ENCODE measurements at places on chromosomes 6 and 20. TPM values are rescaled to one million over a fixed set of nuclear protein-coding genes. Genes with fewer than 3 reads are reported as not detected.

Gene LST1
- not detected for total RNA-seq

Gene BTBD9
- 16.4 TPM for total RNA-seq

Gene RFX6
- total RNA-seq = not detected

DNA sequence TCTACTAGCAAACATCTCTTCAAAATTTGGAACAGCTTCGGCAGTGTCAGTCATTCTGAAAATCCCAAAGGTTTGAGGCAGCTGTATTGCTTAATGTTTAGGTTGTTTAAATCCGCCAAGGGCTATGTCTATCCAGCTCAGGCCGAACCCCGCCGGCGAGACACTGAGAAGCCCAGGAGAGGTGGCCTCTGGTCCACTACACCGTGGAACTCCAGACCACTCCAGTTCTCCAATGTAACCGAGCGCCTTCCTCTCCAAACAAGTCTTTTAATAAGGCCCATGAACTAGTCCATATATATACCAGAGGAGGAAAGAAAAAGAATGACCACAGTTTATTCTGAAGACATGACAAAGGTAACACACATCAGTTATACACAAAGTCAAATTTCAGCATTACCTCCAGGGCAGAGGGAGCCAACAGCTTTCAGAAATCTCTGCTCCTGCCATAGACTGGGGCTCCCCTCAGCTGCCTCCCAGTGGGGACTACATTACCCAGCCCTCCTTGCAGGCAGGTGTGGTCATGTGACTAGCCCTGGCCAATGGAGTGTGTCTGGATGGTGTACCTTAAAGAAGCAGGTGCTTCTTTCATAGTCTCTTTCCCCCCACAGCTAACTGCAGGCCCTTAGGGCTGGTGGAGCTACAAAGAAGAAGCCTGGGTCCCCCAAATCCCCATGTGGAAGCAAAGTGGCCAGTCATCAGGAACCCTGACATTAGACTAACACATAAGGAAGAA, at the start of gene RAMACL:
Gene RAMACL, minus strand, starts transcription at position 255 of the 733 bp plus-strand sequence. Its CDS starts 201 bp downstream, at position 54.
- H3K4me1 ChIP-seq = peaks cover 14% of the 10 kb centered on the region
- H3K36me3 ChIP-seq = no peaks in the 10 kb centered on the region
- no peak within 1 kb of the TSS for H3K27ac ChIP-seq
- H3K4me3 ChIP-seq = no peak within 1 kb of the TSS
- peak; percentile 61 for DNase-seq

Gene POM121L2
- not detected for total RNA-seq

DNA sequence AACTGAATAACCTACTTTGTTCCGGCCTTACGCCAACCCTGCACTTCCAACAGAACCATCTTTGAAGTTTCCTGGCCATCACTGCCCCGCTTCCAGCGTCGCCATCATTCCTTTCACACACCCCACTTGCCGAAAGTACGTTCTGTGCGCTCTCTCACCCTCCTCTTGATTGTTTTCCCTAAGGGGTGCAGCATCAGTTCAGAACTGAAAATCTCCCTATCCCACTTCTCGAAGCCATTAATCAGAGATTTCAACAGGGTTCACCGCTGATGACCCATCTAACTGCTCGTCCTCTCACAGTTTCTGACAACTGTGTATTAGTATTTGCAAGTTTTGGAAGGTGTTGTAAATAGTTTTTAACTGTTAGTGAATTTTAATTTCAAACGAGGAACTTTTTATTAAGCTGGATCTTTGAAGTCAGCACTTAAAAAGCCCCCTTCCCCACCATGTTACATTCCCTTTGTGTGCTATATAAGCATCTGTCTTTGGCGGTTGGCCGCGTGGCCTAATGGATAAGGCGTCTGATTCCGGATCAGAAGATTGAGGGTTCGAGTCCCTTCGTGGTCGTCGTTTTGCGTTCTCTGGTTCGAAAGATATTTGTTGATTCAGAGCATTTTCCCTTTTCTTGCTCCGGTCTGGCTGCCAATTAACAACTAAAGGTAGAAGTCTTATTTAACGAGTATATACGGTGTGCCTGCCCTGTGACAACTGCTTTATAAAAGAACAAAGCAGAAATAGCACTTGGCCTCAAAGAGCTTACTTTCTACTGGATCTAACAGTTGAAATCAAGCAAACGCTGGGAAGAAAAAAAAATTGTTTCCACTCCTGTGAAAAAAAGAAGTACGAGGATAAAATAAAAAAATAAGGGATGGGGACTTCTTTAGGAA, 42.6 kb downstream of the TRIM27 start:
- DNase-seq = peak; percentile 78
- H3K4me1 ChIP-seq = no peaks in the 10 kb centered on the region
- peak overlapping the region; percentile 72 for H3K4me3 ChIP-seq
- no peak overlapping the region for H3K27ac ChIP-seq
- no peaks in the 10 kb centered on the region for H3K36me3 ChIP-seq

Gene TRIM10
- not detected for total RNA-seq

Gene EPM2A
- 7.1 TPM for total RNA-seq

DNA sequence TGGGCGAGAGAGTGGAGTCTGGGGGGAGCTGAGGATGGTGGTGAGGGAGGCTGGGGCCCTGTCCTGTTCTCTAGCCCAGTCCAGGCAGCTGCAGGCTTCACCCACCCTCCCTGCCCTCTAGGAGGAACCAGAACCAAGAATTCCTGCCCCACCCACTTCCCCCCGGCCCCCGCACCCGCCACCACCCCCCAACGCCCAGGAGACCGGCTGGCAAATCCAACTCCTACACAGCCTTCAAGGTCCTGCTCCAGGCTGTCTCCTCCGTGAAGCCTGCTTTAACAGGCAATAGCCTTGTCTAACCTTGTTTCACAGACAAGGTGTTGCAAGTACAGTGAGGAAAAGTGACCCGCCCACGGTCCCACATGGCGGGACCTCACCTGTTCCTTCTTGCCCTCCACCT, 2.4 kb downstream of the SPDEF start:
- H3K4me1 ChIP-seq = peaks cover 5% of the 10 kb centered on the region
- no peak for DNase-seq
- H3K27ac ChIP-seq = no peak overlapping the region
- no peak overlapping the region for H3K4me3 ChIP-seq
- no peaks in the 10 kb centered on the region for H3K27me3 ChIP-seq

DNA sequence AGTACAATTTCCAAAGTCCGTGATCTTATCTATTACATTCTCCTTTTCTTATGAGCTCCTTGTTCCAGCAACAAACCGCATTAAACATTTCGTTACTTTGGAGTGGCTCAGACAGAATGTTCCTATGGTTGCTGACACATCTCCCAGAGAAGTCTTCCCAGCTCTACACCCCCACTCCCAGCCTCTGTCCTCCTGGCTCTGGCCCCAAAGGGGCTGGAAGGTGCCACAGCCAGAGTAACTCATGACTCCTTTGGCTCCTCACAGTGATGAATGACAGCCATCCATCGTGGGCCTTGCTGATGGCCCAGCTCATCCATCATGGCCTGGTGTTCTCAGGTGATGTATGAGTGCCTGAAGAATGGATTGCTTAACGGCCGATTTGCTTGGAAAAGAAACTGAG, 203.0 kb downstream of the DHX35 start:
- no peak overlapping the region for H3K27ac ChIP-seq
- H3K36me3 ChIP-seq = no peaks in the 10 kb centered on the region
- H3K4me3 ChIP-seq = no peak overlapping the region

GRCh38 chr6:123655521-123656306, 19.0 kb upstream of the TRDN start:
- no peak overlapping the region for H3K4me3 ChIP-seq
- no peak overlapping the region for H3K27ac ChIP-seq
- no peak for DNase-seq
- no peaks in the 10 kb centered on the region for H3K4me1 ChIP-seq
- H3K27me3 ChIP-seq = no peaks in the 10 kb centered on the region

GRCh38 chr20:51386586-51386985, 155.9 kb downstream of the NFATC2 start:
- H3K36me3 ChIP-seq = no peaks in the 10 kb centered on the region
- peaks cover 8% of the 10 kb centered on the region for H3K4me1 ChIP-seq
- no peak overlapping the region for H3K27ac ChIP-seq
- H3K4me3 ChIP-seq = no peak overlapping the region
- no peaks in the 10 kb centered on the region for H3K27me3 ChIP-seq

Gene SYNE1
- total RNA-seq = 6.0 TPM

Gene RAB44
- total RNA-seq = 0.03 TPM

GRCh38 chr6:12716298-12716916, at the start of gene PHACTR1:
TSS of gene PHACTR1 (plus strand) at chr6:12716767.
- H3K27ac ChIP-seq = no peak within 1 kb of the TSS
- no peak for DNase-seq
- peaks cover 8% of the 10 kb centered on the region for H3K4me1 ChIP-seq
- H3K36me3 ChIP-seq = no peaks in the 10 kb centered on the region
- H3K4me3 ChIP-seq = no peak within 1 kb of the TSS
- no peaks in the 10 kb centered on the region for H3K27me3 ChIP-seq

Gene NKAIN2
- 0.45 TPM for total RNA-seq

GRCh38 chr20:41065716-41066115, 37.1 kb downstream of the TOP1 start:
- no peak overlapping the region for H3K4me3 ChIP-seq
- H3K27me3 ChIP-seq = no peaks in the 10 kb centered on the region
- H3K27ac ChIP-seq = no peak overlapping the region
- no peaks in the 10 kb centered on the region for H3K4me1 ChIP-seq

DNA sequence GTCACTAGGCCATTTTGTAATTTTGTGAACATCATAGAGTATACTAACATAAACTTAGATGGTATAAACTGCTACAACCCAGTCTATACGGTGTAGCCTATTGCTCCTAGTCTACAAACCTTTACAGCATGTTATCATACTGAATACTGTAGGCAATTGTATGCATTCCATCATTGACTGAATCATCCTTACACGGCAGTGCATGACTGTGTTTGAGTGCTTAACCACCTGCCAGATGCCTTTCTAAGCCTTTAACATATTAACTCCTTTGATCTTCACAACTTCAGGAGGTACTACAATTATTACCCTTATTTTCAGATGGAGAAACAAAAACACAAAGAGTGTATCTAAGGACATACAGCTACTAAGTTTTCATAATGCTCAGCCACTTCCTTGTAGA, 14.0 kb downstream of the DPPA5 start:
- H3K4me1 ChIP-seq = no peaks in the 10 kb centered on the region
- H3K27me3 ChIP-seq = no peaks in the 10 kb centered on the region
- no peak for DNase-seq
- no peak overlapping the region for H3K4me3 ChIP-seq

DNA sequence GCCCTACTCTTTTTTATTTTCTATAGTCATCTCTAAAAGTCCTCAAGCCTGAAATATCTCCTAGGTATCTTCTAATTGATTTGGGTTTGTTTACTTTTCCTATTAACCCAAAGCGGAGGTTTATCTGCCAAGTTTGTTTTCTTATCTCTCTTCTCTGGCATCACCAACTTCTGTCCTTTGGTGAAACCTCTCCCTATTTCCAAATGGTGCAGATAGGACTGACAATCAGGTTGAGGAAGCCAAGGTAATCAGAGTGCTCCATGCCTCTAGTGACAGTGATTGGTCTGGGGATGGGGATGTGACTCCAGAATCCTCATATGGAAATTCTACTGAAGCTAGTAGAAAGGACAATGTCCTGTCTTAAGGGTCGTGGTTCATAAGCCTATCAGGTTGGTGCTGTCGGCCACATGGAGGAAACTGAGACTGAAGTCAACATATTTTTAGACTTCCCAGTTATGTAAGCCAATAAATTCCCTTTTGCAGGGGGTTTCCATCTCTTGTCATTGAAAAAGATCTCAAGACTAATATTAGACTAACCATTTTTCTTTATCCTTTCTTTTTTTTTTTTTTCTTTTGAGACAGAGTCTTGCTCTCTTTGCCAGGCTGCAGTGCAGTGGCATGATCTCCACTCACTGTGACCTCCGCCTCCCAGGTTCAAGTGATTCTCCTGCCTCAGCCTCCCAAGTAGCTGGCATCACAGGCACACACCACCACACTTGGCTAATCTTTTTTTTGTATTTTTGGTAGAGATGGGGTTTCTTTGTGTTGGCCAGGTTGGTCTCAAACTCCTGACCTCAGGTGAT, 28.0 kb downstream of the KIF6 start:
- H3K27ac ChIP-seq = no peak overlapping the region
- peaks cover 8% of the 10 kb centered on the region for H3K4me1 ChIP-seq
- no peak for DNase-seq
- H3K27me3 ChIP-seq = no peaks in the 10 kb centered on the region

DNA sequence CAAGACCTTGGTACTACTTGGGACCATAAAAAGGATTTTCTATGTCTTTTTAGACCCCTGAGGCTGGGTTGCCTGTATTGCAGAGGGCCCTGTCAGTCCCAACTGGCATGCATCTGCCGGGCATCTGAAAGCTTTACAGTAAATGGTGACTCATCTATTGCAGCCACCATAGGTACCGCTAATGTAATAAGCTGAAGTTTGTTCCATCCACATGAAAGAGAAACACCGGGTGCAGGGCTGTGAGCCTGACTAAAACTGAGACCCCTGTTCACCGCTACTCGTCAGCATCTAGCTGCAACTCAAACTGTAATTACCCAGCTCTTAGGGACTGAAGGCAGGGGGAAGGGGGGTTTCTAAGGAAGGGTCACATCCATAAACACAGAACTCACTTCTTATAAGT, 49.5 kb downstream of the TRERF1 start:
- no peaks in the 10 kb centered on the region for H3K27me3 ChIP-seq
- no peak overlapping the region for H3K4me3 ChIP-seq
- peaks cover 41% of the 10 kb centered on the region for H3K4me1 ChIP-seq
- DNase-seq = no peak

Gene PTCRA
- total RNA-seq = not detected

GRCh38 chr20:17026346-17026745, 200.5 kb upstream of the PCSK2 start:
- DNase-seq = no peak
- H3K36me3 ChIP-seq = no peaks in the 10 kb centered on the region
- no peak overlapping the region for H3K4me3 ChIP-seq

DNA sequence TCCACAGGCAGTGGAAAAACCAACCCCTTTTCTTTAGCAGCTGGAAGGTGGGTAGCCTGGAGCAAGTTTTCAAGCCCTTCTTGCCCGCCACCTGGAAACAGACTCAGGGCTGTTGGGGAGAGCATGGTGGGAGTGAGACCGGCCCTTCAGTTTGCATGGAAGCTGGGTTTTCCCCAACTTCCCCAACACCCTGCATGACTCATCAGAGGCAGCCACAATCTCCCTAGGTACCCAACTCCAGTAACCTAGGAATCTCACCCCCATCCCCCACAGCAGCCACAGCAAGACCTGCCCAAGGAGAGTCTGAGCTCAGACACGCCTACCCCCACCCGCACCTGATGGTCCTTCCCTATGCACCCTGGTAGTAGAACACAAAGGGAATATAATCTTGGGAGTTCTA, 86.3 kb upstream of the IRAK1BP1 start:
- no peaks in the 10 kb centered on the region for H3K4me1 ChIP-seq
- no peaks in the 10 kb centered on the region for H3K36me3 ChIP-seq

- DNase-seq = no peak
- peaks cover 34% of the 10 kb centered on the region for H3K27me3 ChIP-seq
- H3K36me3 ChIP-seq = no peaks in the 10 kb centered on the region
Measured at GRCh38 chr20:16719421-16719820, 10.4 kb upstream of the SNRPB2 start.

DNA sequence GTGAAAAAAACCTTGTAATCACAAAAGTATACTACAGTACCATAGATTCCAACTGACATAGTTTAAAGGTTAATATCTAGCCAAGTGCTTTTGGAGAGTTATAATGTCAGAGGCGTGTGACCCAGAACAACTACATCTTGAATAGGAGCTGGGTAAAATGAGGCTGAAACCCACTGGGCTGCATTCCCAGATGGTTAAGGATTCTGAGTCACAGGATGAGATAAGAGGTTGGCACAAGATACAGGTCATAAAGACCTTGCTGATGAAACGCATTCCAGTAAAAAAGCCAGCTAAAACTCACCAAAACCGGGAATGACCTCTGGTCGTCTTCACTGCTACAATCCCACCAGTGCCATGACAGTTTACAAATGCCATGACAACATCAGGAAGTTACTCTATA, 22.4 kb upstream of the KIAA0408 start:
- peak overlapping the region; percentile 8 for H3K27ac ChIP-seq
- H3K27me3 ChIP-seq = no peaks in the 10 kb centered on the region
- H3K36me3 ChIP-seq = no peaks in the 10 kb centered on the region
- no peak overlapping the region for H3K4me3 ChIP-seq

Data from neural progenitor cell (in vitro differentiated cells).